ENCODE measurements at places on chromosomes 16 and 17. TPM values are rescaled to one million over a fixed set of nuclear protein-coding genes. Genes with fewer than 3 reads are reported as not detected.

The NDRG4 gene
- 28.0 TPM for total RNA-seq

The MAPT gene
- 0.49 TPM for total RNA-seq

The MPP3 gene
- 6.0 TPM for total RNA-seq

The BRD7 gene
- 22.3 TPM for total RNA-seq

The PDILT gene
- total RNA-seq, result not detected

The CES5A gene
- total RNA-seq, result not detected

The CACNG3 gene
- total RNA-seq, result not detected

The TEKT1 gene
- total RNA-seq, result not detected

The TOB1 gene
- 16.6 TPM for total RNA-seq

The EVI2B gene
- not detected for total RNA-seq

The KCNJ12 gene
- 0.65 TPM for total RNA-seq

The ATAD5 gene
- 0.38 TPM for total RNA-seq

The TBC1D3L gene
- total RNA-seq, result 3.9 TPM

The TMEM231 gene
- total RNA-seq, result 14.0 TPM

The PPP1R27 gene
- not detected for total RNA-seq

The NPW gene
- total RNA-seq, result 4.4 TPM

The FOXO3B gene
- total RNA-seq, result 4.6 TPM

Measured in mesangial cell (primary cell).